Stimulated activated CD8-positive, alpha-beta memory T cell treated with anti-CD3 and anti-CD28 coated beads, Interleukin-15, amount 100 ng/mL, for 48 hours (primary cell): ENCODE measurements at places on chromosomes 3 and 15.

DNA sequence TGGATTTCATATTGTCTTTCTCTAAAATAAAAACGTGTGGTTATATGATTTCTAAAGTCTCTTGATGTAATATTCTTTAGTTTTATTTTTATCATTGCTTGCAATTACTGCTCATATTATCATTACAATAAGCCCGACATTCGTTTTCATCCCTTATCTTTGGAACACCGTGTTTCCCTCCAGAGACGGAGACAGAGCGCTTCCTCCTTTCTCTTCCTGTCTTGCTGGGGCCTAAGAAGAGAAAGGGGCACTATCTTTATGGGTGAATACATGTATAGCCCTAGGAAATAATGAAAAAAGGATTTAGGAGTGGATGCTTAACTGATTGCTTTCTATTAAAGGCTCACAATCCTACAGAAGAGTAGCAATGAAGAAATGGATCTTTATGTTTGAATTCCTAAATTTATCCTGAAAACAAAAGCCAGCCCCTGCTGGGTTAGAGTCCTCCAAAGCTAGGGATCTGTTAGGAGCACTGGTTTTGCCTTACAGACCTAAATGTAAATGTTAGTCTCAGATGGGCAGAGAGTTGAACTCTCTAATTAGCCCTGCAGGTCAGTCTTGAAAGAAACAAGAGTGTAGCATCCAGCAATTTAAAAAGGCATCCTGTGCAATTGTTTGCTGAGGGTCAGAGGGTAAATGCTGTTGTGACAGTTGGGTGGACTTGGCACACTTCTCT is 145.1 kb downstream of the TP63 start:
- DNase-seq, result no peak

DNA sequence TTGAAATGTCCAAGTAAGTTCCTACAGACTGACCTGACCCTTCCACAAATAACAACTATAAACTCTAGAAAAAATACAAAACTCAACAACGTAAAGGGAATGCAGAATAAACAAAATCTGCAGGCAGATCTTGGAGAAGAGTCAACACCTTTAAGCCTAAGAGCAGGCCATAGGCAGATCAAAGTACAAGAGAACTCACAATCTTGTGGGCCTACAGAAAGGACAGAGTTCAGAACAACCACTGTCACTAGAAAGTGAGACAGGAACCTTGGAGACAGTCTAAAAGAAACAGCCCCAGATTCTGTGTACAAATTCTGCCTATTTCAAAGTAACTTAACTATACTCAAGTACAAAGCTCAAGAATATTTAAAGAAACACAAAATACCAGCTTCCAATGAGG is 31.0 kb downstream of the NEK4 start:
- no peak for DNase-seq

GRCh38 chr15:83129791-83130190 is 22.3 kb downstream of the TM6SF1 start:
- no peak for DNase-seq

DNA sequence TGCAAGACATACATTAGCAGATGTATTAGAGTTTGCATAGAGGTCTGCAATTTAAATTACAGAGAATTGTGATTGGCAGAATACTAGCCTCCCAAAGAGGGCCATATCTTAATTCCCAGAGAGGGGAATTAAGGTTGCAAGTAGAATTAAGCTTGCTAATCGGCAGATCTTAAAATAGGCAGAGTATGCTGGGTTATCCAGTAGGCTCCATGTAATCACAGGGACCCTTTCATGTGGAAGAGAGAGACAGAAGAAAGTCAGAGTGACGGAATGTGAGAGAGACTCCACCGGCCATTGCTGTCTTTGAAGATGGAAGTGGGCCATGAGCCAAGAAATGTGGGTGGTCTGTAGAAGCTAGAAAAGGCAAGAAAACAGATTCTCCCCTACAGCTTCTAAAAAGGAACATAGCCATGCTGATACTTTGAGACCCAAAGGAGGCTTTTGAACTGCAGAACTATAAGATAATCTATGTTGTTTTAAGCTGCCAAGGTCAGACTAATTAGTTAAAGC is 38.8 kb downstream of the IMPG2 start:
- DNase-seq, result no peak

- DNase-seq, result peak; percentile 56
These were observed 3.5 kb upstream of the SHISA5 start for GRCh38 chr3:48507256-48508061.

DNA sequence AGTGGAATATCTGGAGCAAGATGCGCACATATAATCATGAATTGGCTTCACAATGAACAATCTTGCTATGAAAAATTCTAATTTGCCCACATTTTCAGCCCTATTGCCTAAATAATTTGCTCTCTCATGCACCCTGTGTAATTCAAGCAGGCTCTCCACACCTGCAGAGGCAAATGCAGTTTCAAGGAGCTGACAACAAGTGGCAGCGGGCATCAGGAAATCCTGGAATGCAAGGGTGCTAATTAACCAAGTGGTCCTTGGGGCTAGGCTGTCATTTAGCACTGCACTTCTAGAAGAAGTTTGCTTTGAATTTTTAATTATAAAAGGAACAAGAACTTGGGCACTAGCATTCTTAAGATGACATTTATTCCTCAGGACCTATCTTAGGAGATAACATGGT is 56.3 kb upstream of the ICE2 start:
- no peak for DNase-seq

- DNase-seq, result no peak
These were observed 35.7 kb upstream of the BHLHE40 start for GRCh38 chr3:4943549-4943948.

- no peak for DNase-seq
These were observed 788.2 kb upstream of the ARPP21 start for GRCh38 chr3:34851137-34851536.

DNA sequence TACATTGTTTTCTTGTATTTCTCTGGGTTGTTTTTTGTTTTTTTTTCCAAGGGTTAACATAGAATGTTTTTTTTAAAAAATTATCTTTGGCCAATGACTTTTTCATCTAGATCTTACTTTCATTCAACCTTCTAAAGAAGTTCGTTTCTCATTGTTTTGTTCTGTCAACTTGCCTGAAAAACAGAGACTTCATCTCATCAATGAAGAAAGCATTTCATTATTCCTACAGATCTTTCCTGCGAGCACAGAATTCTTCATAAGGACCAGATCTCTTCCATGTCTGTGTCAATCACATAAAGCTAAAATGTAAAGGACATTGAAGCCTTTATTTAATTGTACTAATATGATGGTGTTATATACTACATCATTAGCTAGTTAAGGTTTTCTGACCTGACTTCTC is 9.7 kb upstream of the EIF3J start:
- DNase-seq, result no peak

DNA sequence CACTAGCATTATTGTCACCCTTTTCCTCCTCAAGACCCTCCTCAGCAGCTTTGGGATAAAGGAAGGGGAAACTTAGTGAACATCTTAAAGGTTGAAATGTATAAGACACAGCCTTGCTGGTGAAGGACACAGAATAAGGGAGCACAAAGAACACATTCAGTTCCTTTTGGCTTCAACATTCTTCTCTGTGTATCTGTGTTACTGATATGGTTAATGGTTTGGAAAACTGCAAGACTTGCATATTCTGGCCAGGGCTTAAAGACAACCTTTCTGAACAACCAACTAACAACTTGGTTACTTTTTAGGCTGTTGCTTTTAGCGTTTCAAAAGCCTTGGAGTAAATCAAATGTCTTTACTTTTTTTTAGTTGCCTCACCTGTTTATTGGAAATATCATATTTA is 680.5 kb downstream of the MECOM start:
- no peak for DNase-seq

GRCh38 chr3:157225001-157225400 is 65.1 kb upstream of the CCNL1 start:
- no peak for DNase-seq

GRCh38 chr15:75195766-75196241 is 5.9 kb upstream of the C15orf39 start:
- DNase-seq, result no peak

GRCh38 chr15:56804938-56805337 is 71.6 kb upstream of the ZNF280D start:
- DNase-seq, result no peak

GRCh38 chr3:14142567-14143270 is 17.9 kb downstream of the TMEM43 start:
- no peak for DNase-seq

DNA sequence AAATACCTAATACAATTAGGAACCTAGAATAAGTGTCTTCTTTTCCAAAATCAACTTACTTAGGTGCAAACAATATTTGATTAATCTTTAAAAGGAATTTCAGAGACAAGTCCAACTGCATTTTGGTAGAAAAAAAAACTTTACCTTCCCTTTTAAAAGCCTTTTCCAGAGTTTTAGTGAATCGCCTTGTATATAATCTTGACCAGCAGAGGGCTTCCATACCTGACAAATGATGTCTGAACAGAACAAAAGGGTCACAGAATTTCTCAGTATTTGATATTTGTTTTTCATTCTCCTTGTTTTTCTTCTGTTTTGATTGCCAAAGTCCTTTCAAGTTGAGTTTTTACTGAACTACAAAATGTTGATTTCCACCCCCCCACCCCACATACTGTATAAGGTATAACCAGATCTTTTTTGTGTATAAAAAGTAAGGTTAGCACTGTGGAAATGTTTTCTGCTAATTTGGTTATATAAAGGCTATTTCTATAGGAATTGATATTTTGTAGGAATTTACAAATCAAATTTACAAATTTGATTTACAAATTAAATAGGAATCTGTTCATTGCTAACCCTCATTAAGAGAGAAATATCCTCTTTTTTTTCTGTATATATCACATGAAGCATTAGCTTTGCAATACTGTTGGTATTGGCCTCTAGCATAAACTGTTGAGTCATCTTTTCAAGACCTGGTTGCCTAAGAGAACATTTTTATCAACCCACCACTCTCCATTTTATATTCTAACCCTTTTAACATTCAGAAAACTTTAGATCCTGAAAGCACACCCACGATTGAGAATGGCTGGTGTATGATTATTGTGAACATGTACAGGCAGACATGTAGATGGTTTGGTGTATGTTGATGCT is 464.1 kb upstream of the RARB start:
- DNase-seq, result no peak

DNA sequence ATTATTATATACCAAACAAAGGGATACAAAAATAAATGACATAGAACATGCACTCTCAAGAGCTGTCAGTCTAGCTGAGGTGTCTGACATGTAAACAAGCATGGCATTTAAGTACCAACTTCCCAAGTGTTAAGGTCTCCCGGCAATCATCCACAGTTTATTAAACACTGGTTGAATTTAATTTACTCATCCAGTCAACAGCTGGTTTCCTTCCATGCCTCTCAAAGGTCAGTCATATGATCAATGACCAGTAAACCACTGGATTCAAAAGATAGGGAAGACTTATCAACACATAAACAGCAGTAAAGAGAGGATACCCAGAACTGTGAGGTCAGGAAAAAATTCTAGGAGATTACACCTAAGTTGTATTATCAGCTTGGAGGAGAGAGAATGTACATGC is 80.4 kb downstream of the ADAM10 start:
- DNase-seq, result no peak

DNA sequence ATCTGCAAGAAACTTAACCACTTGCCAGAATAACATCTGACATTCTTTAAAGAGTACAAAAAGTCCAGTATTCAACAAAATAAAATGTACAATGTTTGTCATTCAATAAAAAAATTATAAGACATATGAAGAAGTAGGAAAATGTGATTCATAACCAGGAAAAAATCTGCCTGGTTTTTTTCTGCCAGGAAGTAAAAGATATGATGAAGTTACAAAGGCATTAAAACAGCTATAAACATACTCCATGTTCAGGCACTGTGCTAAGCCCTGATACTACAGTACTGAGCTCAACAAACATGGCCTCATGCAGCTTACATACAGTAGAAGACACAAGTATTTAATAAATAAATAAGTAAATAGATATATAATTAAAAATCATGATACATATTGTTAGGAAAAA is 178.4 kb upstream of the STT3B start:
- DNase-seq, result no peak
